ENCODE measurements at places on chromosomes 1 and 21.

DNA sequence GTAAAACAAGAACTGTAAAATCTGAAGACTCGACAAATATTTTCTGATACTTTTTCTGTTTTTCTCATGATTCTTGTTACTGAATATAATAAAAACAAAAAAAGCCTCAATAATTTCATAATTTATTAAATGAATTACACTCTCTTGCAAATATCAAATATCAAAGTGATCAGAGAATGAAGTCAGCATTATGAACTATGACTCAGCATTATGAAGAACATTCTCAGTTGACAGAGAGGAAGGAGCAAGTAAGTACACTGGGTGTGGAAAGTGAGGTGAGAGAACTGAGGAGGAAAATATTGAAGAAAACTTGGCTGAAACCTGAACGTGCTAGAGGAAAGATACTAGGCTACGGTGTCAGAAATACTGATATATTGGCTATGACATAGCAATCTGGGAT, 529.5 kb downstream of the KCNT2 start:
- DNase-seq = no peak

GRCh38 chr1:109184687-109185086, 29.0 kb upstream of the SARS1 start:
- DNase-seq = no peak

DNA sequence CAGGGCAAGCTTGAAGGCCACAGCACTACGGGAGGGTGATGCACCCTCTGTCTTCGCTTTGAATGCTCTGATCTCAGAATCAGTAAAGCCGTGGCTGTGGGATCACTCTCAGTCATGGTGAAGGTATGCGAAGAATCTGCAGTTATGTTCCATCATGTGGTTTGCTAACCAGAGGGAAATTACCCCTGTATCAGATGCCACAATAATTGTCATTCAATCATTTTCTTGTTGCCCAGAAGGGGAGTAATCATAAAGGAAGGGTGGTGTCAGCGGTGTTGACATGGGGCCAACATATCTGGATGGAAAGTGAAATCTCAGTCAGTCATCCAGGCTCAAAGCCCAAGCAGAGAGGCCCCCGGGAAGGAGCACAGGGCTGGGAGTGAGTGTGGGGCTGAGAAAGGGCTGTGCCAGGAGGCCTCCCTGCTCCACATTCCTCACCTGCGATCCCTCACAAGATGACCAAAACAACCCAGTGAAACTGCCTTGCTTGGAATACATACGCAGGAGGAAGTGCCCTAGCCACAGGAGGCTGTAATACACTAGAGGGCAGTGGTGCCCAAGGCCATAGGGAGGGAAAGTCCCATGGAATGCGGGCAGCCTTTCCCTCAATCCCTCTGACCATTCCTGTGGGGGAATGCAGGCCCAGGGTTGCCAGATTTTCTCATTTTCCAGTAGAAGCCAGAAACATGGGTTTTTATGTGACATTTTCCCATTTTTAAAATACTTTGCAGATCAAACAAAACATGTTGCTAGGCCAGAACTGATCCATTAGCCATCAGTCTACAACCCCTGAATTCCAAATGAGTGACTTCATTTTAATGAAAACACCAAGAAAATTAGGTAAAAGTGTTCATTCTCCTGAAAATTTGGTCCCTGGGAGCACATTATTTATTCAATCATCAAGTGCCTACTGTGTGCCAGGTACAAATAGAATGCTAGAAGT, 95.7 kb upstream of the VANGL1 start:
- DNase-seq = no peak

- no peak for DNase-seq
These were observed 208.4 kb downstream of the MATN1 start for GRCh38 chr1:30514945-30515344.

DNA sequence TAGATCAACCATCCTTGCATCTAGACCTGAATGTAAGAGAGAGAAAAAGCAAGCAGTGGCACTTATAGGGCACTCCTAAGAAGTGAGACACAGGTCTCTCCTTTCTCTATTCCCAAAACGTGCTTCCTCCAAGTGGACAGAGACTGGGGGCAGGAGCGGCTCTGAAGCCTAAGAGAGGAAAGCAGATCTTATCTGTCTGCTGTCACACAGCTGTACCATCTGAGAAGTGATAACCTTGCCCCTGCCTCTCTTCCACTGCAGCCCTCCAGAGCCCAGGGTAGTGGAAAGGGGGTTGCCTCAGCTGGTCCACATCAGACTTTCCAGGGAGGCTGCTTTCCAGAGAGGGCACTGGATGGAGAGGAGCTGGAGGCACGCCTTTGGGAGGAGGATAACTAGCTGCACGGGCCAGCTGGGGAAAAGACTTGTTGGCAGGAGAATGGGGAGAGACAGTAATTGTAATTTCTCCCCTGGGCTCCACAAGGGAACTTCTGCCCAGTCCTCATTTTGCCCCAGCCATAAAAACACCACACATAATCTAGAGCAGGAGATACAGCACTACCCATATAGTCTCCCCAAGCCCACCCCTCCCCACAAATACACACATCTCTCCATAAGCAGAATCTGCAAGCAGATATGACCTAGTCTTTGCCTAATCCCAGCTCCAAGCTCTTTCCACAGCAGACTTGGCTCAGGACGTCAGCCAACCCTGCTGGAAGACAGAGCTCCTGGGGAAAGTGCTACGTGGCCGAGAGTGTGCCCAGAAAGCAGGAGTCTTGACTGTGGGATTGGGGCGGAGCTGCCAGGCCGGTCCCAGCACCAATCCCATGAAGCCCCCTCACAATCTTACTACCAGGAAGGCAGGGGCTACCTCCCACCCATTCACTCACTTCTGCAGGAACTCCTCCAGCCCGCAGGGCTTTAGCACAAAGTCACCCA, 31.2 kb downstream of the PIK3C2B start:
- no peak for DNase-seq

- no peak for DNase-seq
These were observed 39.3 kb downstream of the HLCS start for GRCh38 chr21:36926989-36927718.

GRCh38 chr1:4485878-4486277, 168.5 kb upstream of the AJAP1 start:
- no peak for DNase-seq

- no peak for DNase-seq
These were observed 43.3 kb upstream of the LPAR3 start for GRCh38 chr1:84936116-84936810.

DNA sequence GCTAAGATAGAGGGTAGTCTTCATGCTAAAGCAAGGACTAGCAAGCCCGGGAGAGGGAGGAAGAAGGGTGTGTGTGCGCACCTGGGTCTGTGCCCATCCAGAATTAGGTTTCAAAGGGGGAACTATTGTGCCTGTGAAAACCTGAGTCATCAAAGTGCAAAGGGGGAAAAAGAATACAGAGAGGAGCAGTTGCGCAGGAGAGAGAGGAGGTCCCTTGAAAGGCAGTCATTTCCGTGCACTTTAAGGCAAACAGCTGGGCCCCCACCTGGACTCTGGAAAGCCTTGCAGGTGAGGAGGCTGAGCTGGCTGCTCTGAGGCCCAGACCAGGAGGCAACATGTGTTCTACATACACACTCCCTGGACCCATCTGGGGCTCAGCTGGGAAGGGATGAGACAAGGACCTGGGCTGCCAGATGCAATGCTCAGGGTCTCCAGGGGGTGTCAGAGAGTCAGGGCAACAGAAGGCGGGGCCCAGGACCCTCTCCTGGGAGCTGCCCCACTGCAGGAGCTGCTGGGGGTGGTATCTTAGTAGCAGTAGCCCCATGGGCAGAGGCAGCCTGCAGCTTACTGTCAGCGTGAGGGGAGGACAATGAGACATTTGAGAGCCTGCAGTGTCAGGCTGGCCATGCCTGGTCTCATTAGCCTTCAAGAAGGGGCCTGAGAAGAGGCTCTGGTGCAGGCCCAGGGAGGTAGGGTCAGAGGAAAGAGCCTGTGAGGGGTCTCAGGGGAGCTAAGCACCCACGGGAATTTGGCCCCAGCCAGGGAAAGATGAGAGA, 14.3 kb downstream of the PROK1 start:
- DNase-seq = no peak

GRCh38 chr1:53542551-53542950, 83.4 kb downstream of the DMRTB1 start:
- no peak for DNase-seq

- DNase-seq = no peak
These were observed 1611.6 kb downstream of the NCAM2 start for GRCh38 chr21:22609802-22610201.

DNA sequence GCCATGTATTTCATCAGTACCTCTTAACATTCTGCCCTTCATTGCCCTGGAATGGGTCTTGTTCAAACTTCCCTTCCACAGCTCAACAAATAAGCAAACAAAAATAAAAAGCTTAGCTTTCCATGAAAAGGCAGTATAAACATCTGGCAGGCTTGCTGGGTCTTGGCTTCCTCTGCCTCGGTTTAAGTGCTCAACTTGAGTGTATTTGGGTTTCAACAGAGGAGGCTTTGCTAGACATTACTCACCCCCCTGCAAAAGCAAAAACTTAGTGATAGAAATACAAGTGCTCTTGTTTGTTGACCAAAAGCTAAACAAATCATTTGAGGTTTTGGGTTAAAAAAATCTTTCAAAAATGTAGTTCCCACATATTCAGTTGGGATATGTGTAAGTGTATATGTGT, 518.5 kb downstream of the PLPP3 start:
- no peak for DNase-seq

- DNase-seq = no peak
These were observed 360.1 kb upstream of the PLXNA2 start for GRCh38 chr1:208604295-208604694.

- DNase-seq = no peak
These were observed 72.0 kb downstream of the DAP3 start for GRCh38 chr1:155760751-155761475.

DNA sequence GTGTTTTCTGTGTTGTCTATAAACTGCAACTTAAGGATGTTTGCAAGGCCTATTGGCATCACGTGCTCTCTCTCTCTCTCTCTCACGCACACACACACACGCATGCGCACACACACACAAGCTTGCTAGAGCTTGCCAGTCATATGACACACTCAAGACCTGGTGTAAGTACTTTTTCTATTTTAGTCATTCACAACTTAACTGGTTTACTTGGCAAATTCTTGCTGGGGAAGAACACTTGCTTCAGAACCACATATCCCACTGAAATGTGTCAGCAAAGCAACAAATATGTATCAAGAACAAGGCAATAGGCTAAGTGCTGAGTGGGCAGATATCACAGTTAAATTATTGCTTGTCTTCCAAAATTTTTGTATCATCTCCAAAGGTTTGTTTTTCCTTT, 107.8 kb downstream of the DISC1 start:
- no peak for DNase-seq

DNA sequence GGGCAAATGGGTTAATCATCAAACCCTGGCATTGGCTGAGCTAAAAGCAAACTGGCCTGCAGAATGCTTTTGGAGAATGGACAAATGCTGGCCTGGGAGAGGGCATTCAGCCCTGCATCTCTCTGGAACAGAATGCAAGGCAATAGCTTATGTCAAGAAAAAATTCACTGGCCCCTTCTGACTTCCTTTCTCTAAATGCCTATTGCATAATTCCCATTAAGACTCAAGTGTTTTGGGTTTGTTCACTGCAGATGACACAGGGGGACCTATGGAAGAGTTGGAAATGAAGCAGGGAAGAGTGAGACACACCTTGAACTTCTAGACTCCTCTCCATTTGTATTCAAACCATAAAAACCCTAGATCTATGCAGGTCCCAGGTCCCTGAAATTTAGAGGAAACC, 15.9 kb downstream of the PEA15 start:
- DNase-seq = no peak

DNA sequence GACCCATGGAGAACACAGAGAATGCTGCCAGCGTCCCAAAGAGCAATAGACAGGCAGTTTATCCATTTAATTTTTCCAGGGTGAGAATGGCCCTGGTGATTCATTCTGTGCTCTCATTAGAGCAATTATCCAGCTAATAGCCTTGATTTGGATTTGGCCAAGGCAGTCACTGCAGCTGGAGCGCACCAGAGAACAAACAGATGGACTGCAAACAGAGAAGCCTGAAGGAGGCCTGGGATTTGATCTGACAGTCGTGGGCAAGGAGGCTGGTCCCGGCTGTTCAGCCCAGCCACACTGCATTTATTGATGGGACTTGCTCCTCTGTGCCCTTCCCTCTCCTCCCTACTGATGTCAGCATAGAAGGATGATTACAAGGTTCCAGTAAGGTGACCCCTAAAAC, 353.9 kb upstream of the C1orf174 start:
- DNase-seq = no peak

DNA sequence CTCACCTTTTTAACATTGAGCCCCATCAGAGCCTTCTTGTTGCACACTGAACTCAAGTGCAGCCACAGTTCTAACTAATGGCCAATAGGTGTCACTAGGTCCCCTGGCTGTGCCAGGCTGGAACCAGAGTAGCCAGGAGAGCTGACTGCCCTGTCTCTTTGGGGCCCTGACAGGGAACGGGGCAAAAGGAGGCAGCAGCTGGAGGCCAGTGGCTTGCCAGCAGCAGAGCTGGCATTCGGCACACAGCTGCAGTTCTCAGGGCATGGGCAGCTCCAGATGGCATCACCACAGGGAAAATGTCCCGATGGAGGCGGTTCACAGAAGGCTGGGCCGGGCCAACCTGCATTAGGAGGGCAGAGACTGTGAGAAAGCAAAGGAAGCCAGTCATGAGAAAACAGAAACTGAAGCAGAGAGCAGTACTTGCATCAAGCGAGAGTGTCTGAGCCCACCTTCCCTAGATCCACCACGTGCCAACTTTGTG, 188.6 kb downstream of the FCRL5 start:
- DNase-seq = no peak

DNA sequence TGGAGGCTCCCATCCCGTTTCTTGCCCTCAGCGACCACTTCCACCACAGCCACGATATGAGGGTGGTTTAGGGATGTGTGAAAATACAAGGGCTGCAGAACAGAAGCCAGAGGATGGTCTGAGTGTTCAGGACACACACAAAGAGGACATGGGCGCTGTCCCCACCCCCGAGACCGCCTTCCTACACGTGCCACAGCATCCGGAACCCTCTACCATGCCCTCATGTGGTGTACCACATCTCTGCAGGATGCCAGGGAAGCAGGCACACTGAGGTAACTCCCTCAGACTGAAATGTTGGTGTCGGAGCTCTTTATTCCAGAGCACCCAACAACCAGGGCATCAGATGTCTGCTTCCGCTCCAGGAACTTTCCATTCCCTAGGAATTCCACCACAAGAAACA, 23.1 kb downstream of the NPHP4 start:
- no peak for DNase-seq

DNA sequence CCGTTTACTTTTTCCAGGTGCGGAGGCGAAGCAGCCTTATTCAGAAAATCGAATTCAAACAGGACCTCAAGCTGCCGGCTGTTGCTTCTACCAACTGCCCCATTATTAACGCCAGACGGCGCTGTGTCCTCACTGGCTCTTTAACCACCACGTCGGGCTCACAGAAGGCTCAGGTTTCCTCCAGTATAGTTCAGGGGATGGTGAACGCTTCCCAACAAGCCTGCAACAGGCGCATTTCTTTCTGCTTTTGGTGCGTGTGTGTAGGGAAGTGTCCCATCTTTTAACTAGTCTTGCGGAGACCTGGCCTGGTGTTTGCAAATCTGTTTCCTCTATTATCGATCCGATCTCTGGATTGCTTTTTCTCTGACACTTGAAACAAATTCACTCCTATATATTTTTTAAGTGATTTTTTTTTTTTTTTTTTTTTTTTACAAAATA, 791 bp upstream of the STUM start:
- DNase-seq = no peak

Measured in cortex of kidney (tissue), 1 donor.